Left renal cortex interstitium (tissue), 4 donors: ENCODE measurements at places on chromosomes 16 and 17.

DNA sequence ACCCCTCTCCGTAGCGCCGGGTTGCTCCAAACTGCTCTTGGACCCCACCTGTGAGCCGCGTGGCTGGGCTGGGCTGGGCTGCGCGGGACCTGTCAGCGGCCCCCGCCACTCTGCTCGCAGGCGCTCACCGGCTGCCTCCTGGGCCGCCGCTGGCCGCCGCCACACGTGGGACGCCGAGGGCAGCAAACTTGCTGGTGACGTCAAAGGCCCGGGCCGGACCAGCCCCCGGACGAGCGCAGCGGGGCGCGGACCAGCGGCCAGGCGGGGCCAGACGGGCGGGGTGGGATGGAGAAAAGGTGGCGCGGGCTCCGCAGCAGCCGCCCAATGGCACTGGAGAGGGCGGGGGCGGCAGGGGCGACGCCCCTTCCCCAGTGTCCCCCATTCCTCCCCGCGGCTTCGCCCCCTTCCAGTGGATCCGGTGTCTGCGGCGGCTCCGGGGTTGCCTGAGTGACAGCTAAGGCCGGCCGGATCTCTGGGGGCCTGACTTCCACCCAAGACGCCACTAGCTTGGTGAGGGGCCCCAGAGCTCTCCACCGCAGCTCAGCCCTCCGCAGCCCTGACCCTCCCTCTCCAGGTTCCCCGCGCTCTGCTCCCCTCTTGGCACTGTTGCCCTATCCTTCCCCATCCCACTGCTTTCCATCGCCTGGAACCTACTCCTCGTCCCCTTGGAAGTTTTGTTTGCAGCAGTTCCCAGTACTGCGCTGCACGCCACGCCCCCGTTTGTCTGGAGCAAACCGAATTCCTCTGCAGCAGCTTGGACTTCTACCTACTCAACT, at the start of gene HS3ST3A1:
Gene HS3ST3A1, minus strand, starts transcription at position 154 of the 776 bp plus-strand sequence. CDS start 800 bp downstream, outside the sequence.
- no peak for DNase-seq

GRCh38 chr17:71176928-71177443, 943.8 kb upstream of the SOX9 start:
- no peak for DNase-seq

DNA sequence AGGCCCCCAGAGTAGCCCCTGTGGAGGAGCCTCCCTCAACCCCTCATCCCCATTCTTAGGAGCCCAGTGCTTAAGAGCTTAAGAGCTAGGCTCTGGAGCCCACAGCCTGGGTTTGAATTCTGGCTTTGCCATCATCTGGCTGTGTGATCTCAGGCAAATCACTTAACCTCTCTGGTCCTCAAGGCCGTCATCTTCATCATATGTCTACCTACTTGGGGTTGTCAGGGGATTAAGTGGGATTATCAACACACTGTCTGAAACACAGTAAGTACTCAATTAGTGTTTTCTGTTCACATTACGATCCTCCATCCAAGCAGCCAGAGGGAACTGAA, 4.8 kb downstream of the SREBF1 start:
- DNase-seq = no peak

DNA sequence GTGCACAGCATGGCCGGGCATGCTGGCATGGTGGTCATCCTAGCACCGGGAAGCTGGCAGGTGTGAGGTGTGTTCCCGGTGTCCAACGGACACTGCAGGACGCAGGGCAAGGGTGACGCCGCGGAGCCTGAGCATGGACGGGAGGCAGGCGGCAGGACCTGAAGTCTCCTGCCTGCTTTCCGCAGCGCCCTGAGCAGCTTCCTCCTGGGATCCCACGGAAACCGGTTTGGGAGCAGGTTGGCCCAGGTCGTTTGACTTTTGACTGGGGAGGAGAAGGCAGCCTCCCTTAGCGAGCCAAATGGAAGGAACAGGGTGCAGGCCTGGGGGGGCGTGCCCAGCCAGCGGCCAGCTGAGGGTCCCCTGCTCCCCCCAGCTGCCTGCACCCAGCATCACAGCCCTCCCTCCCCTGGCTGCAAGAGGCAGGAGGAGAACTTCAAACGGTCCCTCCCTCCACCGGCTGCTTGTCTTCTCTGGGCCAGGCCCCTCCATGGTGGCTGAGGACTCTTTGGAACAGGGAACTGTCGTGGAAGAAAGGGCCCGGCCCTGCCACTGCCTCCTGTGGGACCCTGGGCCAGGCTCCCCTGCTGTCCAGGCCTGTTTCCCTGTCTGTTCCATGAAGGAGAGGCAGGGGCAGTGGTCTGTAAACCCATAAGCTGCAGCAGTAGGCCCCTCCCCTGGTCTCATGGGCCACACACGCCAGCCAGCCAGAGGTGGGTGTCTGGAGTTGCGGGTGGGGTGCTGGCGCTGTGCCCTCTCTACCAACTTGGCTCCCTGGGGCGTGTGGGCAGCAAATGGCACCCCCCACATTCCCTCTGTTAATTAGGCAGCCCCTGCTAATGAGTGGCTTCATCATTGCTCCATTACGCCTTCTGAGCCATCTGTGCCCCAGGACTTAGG, 7.8 kb upstream of the ADGRG1 start:
- no peak for DNase-seq

GRCh38 chr16:84932681-84933080, 78.7 kb downstream of the ZDHHC7 start:
- DNase-seq = no peak

DNA sequence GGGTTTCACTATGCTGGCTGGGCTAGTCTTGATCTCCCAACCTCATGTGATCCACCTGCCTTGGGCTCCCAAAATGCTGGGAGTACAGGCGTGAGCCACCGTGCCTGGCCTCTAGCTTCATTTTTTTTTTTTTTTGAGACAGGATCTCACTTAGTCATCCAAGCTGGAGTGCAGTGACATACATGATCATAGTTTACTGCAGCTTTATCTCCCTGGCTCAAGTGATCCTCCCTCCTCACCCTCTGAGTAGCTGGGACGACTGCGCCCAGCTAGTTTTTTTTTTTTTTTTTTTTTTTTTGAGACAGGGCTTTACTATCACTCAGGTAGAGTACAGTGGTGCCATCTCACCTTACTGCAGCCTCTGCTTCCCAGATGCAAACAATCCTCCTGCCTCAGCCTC, 9.7 kb downstream of the RPA1 start:
- DNase-seq = no peak

GRCh38 chr16:75787440-75787839, 61.1 kb upstream of the CPHXL start:
- no peak for DNase-seq
